Suppressor macrophage (primary cell): ENCODE measurements at places on chromosomes 5 and 9.

DNA sequence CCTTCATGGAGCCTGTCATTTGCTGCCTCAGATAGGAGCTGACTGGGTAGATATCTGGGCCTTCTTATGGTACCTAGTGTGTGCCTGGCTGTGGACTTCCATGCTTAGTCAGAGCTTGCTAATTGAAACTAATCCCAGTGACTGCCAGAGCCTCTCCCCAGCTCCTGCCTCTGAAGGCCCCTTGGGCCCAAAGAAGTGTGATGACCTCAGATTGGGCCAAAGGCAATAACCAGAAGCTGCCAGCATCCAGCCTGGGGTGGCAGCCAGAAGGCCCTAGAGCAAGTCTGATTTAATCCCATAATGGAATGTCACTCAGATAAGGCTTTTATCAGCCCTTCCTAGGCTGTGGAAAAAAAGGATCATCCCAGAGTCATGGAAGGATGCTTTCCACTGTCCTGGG, 17.1 kb upstream of the CDC23 start:
- no peak for DNase-seq

GRCh38 chr9:106707291-106707690, 155.7 kb upstream of the ZNF462 start:
- no peak for DNase-seq

- no peak for DNase-seq
These were observed 101.8 kb upstream of the MAST4 start for GRCh38 chr5:66494437-66494836.

- peak; percentile 74 for DNase-seq
These were observed 5.0 kb downstream of the PPARGC1B start for GRCh38 chr5:149735066-149735465.

GRCh38 chr5:5422819-5423515, 490 bp downstream of the ICE1 start:
- DNase-seq, result no peak

DNA sequence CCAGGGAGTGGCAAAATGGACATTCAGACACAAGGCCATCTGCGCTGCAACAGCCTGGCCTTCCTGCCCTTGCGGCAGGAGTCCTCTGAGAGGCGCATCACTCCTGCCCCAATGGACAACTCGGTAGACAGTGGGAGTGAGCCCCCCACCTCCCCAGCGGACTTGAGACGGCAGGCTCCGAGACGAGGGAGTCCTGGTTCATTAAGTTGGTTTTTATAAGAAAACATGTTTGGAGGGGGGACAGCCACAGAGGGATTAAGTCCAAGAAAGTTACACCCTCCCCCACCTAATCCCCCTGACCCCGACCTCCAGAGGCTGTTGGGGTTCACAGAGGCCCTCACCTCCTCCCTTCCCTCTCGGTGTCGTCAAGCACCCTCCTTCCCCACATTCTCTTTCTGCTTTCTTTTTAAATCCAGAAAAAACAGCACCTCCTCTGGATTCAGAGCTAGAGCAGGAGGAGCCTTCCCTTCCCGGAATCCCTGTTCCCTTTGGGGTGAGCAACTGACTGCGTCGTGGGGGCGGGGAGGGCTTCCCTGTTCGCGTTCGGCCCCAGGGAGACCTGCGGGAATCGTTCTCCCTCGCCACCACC, 1.8 kb upstream of the EGR1 start:
- no peak for DNase-seq

GRCh38 chr5:136054142-136055019, 25.6 kb downstream of the TGFBI start:
- DNase-seq, result no peak

GRCh38 chr5:1312993-1313833, 18.3 kb upstream of the TERT start:
- no peak for DNase-seq

- no peak for DNase-seq
These were observed 36.0 kb upstream of the BARHL1 start for GRCh38 chr9:132546148-132547051.

DNA sequence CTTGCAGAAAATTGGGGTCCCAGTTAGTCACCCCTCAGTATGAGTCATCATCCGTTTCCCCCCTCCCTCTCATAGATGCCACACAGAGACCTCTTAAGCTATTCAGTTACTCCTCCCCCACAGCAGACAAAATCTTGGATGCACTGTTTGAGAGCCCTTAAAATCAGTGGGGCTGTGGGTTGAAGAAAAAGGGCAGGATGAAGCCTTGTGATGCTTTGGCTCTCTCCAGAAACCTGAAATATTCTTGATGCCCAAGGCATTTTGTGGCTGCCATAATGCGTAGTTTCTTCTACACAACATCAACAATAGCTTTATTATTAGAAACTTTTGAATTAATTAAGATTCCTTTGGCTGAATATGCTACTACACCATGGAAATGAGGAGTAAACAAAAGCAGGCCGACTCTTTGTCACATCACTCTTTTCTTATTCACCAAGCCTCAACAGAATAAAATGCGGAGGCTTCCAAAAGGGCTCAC, 133.8 kb downstream of the MRPS30 start:
- DNase-seq, result no peak

DNA sequence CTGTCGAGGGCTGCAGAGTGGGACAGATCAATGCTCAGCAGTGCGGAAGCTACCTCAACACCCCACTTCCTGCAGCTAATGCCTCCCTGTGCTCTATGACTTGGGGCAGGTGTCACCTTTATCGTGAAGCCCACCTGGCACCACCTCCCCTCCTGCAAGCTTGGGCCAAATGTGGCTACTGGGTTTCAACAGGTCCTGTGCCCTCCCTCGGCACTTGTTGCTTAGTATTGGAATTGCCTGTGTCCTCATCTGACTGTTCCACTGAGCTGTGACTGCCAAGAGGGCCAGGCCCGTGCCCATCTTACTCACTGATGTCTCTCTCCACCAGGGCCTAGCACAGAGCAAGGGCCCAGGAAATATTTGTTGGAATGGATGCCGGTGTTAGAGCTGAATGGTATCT, 9.4 kb downstream of the SLC27A4 start:
- DNase-seq, result no peak

GRCh38 chr9:105711867-105712266, 17.5 kb downstream of the TMEM38B start:
- DNase-seq, result no peak

GRCh38 chr5:140312067-140312790, 9.3 kb upstream of the PFDN1 start:
- peak; percentile 82 for DNase-seq

GRCh38 chr5:157030692-157031091, 28.2 kb downstream of the HAVCR1 start:
- DNase-seq, result no peak

- no peak for DNase-seq
These were observed 11.7 kb downstream of the RBM22 start for GRCh38 chr5:150689120-150689519.
